Naive B cell (primary cell): ENCODE measurements at places on chromosomes 6 and 20. TPM values are rescaled to one million over a fixed set of nuclear protein-coding genes. Genes with fewer than 3 reads are reported as not detected.

Gene DDR1
- polyA plus RNA-seq, result 5.6 TPM

Gene CALHM4
- polyA plus RNA-seq, result not detected

Gene HDGFL1
- not detected for polyA plus RNA-seq

Gene KIAA0408
- polyA plus RNA-seq, result not detected

GRCh38 chr6:150940941-150941340 is 75.4 kb downstream of the MTHFD1L start:
- H3K36me3 ChIP-seq, result peaks cover 21% of the 10 kb centered on the region
- no peaks in the 10 kb centered on the region for H3K27me3 ChIP-seq
- no peak overlapping the region for H3K4me3 ChIP-seq
- DNase-seq, result no peak
- peak overlapping the region; percentile 52 for H3K27ac ChIP-seq

- H3K4me1 ChIP-seq, result no peaks in the 10 kb centered on the region
- no peak overlapping the region for H3K27ac ChIP-seq
- no peaks in the 10 kb centered on the region for H3K36me3 ChIP-seq
- DNase-seq, result no peak
These were observed 65.5 kb upstream of the AFDN start for GRCh38 chr6:167760979-167761793.

- no peak overlapping the region for H3K27ac ChIP-seq
- peaks cover 19% of the 10 kb centered on the region for H3K4me1 ChIP-seq
- DNase-seq, result no peak
- H3K4me3 ChIP-seq, result no peak overlapping the region
These were observed 31.0 kb downstream of the SUN5 start for GRCh38 chr20:32973077-32973717.

DNA sequence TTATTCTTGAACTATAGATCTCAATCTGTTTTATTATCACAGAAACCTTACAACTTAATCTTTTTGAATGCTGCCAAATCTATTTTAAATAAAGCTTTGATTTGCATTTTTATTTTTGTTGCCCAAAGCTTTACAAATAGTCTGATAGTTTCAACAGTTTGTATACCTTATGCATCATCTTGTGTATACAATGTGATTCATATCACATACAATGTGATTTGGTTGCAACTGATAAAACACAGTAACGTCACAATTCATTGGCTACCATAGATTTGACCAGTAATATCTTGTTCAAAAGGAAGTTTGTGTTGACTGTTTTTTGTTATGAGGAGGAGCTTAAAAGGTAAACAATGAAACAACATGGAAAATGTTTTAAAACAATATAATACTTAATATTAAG is 110.9 kb downstream of the EYA4 start:
- no peak for DNase-seq
- no peaks in the 10 kb centered on the region for H3K36me3 ChIP-seq
- H3K4me3 ChIP-seq, result no peak overlapping the region
- H3K27me3 ChIP-seq, result peaks cover 13% of the 10 kb centered on the region
- no peaks in the 10 kb centered on the region for H3K4me1 ChIP-seq
- no peak overlapping the region for H3K27ac ChIP-seq

- DNase-seq, result no peak
- H3K4me1 ChIP-seq, result no peaks in the 10 kb centered on the region
- H3K4me3 ChIP-seq, result no peak overlapping the region
- no peaks in the 10 kb centered on the region for H3K36me3 ChIP-seq
These were observed 125.0 kb upstream of the MLIP start for GRCh38 chr6:53986165-53986720.

GRCh38 chr6:56088641-56089040 is 158.7 kb downstream of the COL21A1 start:
- no peak for DNase-seq
- H3K4me1 ChIP-seq, result no peaks in the 10 kb centered on the region
- H3K4me3 ChIP-seq, result no peak overlapping the region
- no peaks in the 10 kb centered on the region for H3K36me3 ChIP-seq
- H3K27me3 ChIP-seq, result no peaks in the 10 kb centered on the region

DNA sequence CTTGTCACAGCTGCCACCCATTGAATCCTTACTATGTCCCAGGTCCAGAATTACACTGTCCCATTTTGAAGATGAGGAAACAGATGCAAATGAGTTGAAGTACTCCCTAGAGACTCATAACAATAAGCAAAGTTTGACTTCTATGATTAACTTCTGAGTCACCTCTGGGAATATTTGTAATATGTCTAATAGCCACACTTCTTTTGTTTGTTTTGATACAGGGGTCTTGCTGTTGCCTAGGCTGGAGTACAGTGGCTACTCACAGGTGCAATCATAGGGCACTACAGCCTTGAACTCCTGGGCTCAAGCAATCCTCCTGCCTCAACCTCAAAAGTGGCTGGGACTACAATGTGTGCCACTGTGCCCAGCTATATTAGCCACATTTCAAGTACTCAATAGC is 11.4 kb upstream of the SOX12 start:
- H3K36me3 ChIP-seq, result no peaks in the 10 kb centered on the region
- H3K4me1 ChIP-seq, result peaks cover 15% of the 10 kb centered on the region
- H3K4me3 ChIP-seq, result peak overlapping the region; percentile 57
- H3K27ac ChIP-seq, result no peak overlapping the region
- no peak for DNase-seq

GRCh38 chr6:155791186-155791585 is 335.5 kb upstream of the NOX3 start:
- H3K4me3 ChIP-seq, result no peak overlapping the region
- H3K27me3 ChIP-seq, result no peaks in the 10 kb centered on the region
- DNase-seq, result no peak
- H3K27ac ChIP-seq, result no peak overlapping the region
- no peaks in the 10 kb centered on the region for H3K4me1 ChIP-seq

- H3K27me3 ChIP-seq, result no peaks in the 10 kb centered on the region
- no peak overlapping the region for H3K4me3 ChIP-seq
- DNase-seq, result no peak
- no peak overlapping the region for H3K27ac ChIP-seq
- no peaks in the 10 kb centered on the region for H3K4me1 ChIP-seq
These were observed 80.5 kb downstream of the MTFR2 start for GRCh38 chr6:136169394-136170148.

DNA sequence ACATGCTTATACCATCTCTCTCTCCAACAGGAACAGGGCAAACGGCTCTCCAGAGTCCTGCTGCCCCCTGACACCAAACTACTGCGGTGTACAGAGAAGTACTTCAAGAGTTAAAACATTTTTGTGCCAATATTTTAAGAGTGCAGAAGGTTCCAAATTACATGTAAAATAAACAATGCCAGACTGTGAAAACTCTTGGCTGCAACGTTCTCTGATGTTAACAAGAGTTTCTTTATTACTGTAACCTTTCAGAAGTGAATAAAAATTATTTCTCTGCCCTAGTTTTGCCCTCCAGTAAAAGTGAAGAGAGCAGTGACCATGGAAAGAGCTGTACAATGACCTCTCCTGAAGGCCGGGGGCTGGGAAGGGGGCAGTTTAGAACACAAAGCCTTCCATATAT is 41.4 kb upstream of the FAM83C start:
- no peak overlapping the region for H3K4me3 ChIP-seq
- H3K4me1 ChIP-seq, result no peaks in the 10 kb centered on the region
- H3K27me3 ChIP-seq, result no peaks in the 10 kb centered on the region
- H3K27ac ChIP-seq, result no peak overlapping the region
- no peak for DNase-seq

- DNase-seq, result no peak
- no peaks in the 10 kb centered on the region for H3K36me3 ChIP-seq
- H3K27ac ChIP-seq, result no peak overlapping the region
- H3K4me1 ChIP-seq, result no peaks in the 10 kb centered on the region
- H3K4me3 ChIP-seq, result no peak overlapping the region
These were observed 36.2 kb upstream of the SCUBE3 start for GRCh38 chr6:35177596-35177995.

DNA sequence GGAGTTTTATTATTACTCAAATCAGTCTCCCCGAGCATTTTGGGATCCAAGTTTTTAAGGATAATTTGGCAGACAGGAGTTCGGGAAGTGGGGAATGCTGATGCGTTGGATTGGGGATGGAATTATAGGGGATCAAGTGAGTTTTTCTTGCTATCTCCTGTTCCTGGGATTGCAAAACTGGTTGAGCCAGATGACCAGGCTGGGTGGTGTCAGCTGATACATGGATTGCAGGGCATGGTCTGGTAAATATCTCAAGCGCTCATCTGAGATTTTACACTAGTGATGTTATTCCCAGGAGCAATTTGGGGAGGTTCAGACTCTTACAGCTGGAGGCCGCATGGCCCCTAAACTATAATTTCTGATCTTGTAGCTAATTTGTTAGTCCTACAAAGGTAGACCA is 54.7 kb downstream of the ENPP1 start:
- H3K4me3 ChIP-seq, result no peak overlapping the region
- H3K4me1 ChIP-seq, result no peaks in the 10 kb centered on the region
- no peak overlapping the region for H3K27ac ChIP-seq
- no peaks in the 10 kb centered on the region for H3K36me3 ChIP-seq
- DNase-seq, result no peak

GRCh38 chr6:73923905-73924485 is 228.0 kb downstream of the CD109 start:
- DNase-seq, result no peak
- H3K4me1 ChIP-seq, result no peaks in the 10 kb centered on the region
- no peaks in the 10 kb centered on the region for H3K36me3 ChIP-seq
- no peak overlapping the region for H3K27ac ChIP-seq
- no peak overlapping the region for H3K4me3 ChIP-seq

- DNase-seq, result no peak
- H3K4me3 ChIP-seq, result no peak overlapping the region
- no peaks in the 10 kb centered on the region for H3K27me3 ChIP-seq
- no peak overlapping the region for H3K27ac ChIP-seq
- no peaks in the 10 kb centered on the region for H3K4me1 ChIP-seq
These were observed 268.8 kb downstream of the KCNQ5 start for GRCh38 chr6:72890671-72891070.
